ENCODE measurements at places on chromosomes 12 and 14.
A peak's percentile ranks its signal among the peaks of the same experiment; 100 is the strongest.

DNA sequence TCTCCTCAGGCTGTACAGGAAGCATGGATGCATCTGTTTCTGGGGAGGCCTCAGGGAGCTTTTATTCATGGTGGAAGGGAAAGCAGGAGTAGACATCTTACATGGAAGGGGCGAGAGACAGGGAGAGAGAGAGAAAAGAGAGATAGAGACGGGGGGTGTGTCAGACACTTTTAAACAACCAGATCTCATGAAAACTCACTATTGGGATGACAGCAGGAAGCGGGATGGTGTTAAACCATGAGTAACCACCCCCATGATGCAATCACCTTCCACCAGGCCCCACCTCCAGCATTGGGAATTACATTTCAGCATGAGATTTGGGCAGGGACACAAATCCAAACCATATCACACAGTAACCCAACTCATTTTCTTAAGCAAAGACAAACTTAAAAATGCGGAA, 110.0 kb upstream of the EEA1 start:
- DNase-seq = no peak

DNA sequence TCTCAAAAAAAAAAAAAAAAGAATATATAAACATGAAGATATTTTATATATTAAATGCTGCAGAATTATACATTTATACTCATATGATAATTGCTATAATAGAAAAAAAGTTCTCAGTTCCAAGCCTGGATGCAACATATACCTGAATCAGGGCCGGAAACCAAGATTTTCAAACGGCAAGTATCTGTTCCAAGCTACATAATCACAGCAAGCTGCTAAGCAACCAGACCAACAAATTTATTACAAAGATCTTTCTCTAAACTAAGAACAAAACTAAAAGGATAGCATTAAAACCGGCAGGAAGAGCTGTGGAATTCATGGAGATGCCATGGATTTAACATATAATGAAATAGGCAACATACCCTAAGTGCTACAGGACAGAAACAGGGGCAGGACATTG, 7.1 kb downstream of the RACGAP1 start:
- DNase-seq = no peak

DNA sequence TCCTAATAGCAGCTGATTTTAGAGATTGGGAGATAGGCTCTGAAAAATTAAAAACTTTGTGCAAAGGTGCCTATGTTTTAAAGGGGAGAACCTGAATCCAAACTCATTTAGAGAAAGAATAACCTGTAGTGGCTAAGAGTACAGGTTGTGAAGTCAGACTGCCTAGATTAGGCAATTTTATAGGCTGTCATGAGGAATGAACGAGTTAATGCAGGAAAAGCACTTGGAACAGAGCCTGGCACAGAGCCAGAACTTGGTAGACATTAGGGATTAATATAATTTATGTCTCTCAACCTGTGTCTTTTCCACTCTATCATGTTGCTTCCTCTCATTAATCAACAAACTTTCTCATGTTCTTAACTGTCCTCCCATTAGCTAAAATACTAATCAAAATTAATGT, 98.1 kb downstream of the WIF1 start:
- no peak for DNase-seq

DNA sequence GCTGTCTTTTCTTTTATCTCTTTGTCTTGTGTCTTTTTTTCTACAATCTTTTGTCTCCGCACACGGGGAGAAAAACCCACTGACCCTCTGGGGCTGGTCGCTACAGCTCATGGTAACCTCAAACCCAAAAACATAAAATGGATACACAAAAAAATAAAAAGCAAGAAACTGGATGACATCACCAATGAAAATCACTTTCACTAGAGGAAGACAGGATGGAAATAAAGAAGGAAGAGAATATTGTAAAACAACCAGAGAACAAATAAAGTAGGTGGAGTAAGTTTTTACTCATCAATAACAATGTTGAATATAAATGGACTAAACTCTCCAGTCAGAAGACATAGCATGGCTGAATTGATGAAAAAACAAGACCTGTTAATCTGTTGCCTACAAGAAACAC, 17.6 kb downstream of the MIPOL1 start:
- DNase-seq = no peak

DNA sequence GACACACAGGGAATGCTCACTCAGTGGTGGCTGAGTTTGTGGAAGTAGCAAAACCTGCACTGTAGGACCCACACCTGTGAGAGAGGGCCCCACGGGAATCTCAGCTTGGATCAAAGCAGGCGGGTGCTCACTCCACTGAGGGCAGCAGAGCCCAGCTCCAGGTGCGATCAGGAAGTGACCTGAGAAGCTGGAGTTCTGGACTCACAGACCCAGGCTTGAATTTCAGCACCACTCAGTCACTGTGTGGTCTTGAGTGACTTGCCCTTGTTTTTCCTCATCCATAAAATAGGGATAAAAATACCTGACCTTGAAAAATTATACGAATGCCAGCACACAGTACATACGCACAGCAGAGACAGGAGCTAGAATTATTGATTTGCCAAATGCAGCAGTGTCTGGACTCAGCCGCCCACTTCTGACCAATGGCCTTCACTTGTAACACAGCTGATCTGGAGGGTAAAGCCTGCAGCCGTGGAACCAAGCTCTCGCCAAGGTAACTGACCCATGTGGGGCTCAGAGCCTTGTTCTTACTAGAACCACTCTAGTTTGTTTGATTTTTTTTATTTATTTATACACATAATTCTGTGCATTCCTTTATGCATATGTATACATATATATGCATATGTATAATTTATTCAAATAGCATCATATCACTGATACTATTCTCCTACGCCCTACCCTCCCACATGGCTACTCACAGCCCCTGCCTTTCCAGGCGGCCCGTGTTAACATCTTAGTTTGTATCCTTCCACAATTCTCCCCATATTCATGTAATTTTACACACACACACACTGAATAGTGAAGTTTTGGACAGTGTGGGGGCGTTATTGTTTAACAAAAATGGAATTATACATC, 53.9 kb downstream of the DPF3 start:
- no peak for DNase-seq

DNA sequence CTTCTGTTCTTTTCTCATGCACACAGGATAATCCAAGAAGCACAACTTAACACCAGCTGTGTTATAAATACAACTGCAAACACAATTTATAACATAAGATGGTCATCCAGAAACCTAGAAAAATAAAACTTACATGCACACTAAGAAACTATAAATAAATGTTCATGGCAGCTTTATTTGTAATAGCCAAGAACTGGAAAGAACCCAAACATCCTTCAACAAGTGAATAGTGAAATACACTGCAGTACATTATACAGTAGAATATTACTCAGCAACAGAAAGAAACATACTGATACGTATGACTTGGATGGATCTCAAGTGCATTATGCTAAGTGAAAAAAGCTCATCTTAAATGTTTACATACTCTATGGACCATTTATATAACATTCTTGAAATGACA, 132.7 kb downstream of the SPTSSA start:
- DNase-seq = no peak

DNA sequence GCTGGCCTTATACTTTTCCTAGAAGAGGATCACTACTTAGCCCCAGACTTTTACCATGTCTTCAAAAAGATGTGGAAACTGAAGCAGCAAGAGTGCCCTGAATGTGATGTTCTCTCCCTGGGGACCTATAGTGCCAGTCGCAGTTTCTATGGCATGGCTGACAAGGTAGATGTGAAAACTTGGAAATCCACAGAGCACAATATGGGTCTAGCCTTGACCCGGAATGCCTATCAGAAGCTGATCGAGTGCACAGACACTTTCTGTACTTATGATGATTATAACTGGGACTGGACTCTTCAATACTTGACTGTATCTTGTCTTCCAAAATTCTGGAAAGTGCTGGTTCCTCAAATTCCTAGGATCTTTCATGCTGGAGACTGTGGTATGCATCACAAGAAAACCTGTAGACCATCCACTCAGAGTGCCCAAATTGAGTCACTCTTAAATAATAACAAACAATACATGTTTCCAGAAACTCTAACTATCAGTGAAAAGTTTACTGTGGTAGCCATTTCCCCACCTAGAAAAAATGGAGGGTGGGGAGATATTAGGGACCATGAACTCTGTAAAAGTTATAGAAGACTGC, 1.5 kb downstream of the MGAT2 start:
- no peak for DNase-seq

GRCh38 chr12:50924439-50925341, 27.7 kb upstream of the HIGD1C start:
- DNase-seq = no peak

- no peak for DNase-seq
These were observed 61.7 kb upstream of the DLK1 start for GRCh38 chr14:100664841-100665510.

- DNase-seq = no peak
These were observed 18.9 kb downstream of the ZCCHC8 start for GRCh38 chr12:122481861-122482260.

DNA sequence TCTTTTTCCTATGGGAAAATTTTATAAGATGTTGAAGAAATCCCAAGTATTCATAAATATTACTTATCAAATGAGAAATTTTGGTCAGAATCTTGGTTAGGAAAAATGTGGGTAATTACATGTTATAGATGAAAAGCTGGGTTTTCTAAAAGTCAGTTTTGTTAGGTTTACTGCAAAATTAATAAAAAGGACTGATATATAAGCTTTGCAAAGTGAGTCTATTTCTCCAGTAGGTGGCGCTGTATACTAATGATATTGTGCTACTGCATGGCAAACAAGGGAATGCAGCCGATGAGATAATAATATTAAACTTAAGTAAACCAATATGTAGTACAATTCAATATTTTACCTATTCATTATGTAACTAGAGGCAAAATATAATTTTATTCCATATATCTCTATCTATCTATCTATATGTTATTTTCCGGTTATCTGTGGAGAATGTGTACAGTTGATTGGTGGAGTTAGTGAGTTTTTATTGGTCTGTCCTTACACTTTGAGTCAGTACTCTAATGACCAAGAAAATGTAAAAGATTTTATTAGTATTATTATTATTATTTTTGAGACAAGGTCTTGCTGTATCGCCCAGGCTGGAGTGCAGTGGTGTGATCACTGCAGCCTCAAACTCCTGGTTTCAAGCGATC, 32.9 kb downstream of the MIPOL1 start:
- peak; percentile 29 for DNase-seq

GRCh38 chr14:39948235-39948634, 516.0 kb upstream of the FBXO33 start:
- no peak for DNase-seq

DNA sequence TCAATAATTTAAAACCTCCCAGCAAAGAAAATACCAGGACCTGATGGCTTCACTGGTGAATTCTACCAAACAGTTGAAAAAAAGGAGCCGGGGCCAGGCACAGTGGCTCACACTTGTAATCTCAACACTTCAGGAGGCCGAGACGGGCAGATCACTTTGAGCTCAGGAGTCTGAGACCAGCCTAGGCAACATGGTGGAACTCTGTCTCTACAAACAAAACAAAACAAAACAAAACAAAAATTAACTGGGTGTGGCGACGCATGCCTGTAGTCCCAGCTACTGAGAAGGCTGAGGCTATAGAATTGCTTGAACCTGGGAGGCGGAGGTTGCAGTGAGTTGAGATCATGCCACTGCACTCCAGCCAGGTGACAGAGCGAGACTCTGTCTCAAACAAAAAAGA, 13.7 kb upstream of the TROAP start:
- no peak for DNase-seq

- DNase-seq = no peak
These were observed 59.1 kb upstream of the OTOGL start for GRCh38 chr12:80040075-80040738.

DNA sequence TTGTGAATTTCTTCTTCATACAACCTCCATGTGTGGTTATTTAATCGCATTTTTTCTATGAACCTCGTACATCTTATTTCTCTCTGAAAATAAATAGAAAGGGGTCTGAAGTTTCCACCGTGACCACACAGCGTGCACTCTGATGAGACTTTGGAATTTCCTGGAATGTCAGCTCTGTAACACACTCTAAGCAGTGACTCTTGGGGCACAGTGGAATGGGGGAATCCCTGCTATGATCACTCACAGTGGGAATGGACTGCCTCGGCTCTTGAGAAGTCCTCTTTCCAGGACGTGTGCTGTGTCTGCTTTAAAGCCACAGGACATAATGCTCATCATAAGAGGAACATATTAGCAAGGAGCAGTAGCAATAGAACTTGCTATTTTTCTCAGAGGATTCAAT, 416.2 kb downstream of the EGLN3 start:
- no peak for DNase-seq
